ENCODE measurements at places on chromosomes 5 and 9.

- DNase-seq, result no peak
These were observed 21.6 kb downstream of the RNF145 start for GRCh38 chr5:159187719-159188118.

DNA sequence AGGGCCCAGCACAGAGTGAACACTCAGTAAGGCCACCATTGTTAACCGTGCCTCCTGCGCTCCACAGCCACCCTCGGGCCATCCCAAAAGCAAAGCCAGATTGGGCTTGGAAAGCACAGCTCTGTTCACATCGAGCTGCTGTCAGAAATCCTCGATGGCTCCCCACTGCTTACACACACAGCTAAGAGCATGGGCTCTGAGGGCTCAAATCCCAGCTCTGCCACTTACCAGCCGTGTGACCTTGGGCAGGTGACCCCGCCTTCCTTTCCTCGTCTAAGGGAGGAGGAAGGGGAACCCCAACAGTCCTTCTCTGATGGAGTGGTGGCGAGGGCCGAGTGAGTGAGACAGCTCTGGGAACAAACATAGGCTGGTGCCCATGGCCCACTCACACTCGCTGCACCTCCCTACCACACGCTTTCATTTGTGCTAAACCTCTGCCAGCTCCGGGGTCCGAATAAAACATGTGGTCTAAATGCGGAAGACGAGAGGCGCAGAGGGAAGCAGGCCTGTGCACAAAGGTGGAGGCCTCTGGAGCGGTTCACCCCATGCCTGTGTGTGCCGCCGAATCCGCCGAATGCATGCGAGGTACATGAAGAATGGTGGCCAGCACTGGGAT, 139.3 kb downstream of the PAX5 start:
- no peak for DNase-seq

DNA sequence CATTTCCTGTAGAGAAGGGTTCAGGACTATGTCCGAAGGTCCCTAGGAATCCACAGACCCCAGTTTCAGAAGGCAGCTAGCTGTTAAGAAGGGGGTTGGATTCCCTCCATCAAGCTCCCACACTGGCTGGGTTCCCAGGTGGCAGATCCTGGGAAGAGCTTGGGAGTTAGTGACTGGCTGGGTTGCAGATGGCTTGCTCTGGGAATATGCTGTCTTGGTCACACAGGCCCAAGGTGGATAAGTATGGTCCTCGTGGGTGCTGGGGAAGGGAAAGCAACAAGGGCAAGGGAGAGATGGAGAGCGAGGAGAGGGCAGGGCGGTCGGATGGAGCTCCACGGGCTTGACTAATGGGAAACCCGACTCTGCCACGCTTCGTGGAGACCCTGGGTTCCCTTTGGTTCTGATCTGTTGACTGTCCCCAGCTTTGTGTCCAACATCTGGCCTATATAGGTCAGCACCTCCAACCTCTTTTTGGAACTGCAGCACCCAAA, 17.4 kb downstream of the SH3PXD2B start:
- no peak for DNase-seq

- DNase-seq, result no peak
These were observed 383.3 kb downstream of the OSTF1 start for GRCh38 chr9:75471549-75472114.

GRCh38 chr9:8649160-8649559, 849.6 kb upstream of the DMAC1 start:
- DNase-seq, result no peak

- DNase-seq, result no peak
These were observed 40.8 kb upstream of the ANKRD31 start for GRCh38 chr5:75277463-75277862.
